ENCODE measurements at places on chromosomes 6 and 20.

GRCh38 chr6:127457456-127458064 lies 1.6 kb downstream of the KIAA0408 start:
- DNase-seq: peak; percentile 67

GRCh38 chr6:134249759-134250602 lies 67.9 kb downstream of the SGK1 start:
- DNase-seq: no peak

GRCh38 chr20:36281785-36282380 lies 24.3 kb upstream of the DLGAP4 start:
- no peak for DNase-seq

DNA sequence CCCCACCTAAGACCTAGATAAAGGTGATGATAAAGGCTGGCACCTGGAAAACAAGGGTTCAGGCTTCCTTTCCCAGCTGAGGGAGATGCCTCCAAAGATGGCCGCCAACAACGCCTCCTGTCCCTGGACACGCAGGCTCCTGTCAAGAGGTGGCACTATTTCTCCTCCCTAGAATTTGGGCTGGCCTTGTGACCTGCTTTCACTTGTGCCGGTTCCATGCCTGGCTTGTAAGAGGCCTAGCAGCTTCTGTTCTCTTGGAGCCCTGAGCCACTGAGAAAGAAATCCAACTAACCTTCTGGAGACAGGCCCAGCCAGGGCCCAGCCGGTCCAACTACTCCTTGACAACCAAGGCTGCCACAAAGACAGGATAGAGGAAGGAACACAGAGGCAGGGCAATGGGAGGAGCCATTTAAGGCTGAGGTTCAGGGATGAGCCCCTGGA lies 60.2 kb upstream of the RALY start:
- peak; percentile 73 for DNase-seq

DNA sequence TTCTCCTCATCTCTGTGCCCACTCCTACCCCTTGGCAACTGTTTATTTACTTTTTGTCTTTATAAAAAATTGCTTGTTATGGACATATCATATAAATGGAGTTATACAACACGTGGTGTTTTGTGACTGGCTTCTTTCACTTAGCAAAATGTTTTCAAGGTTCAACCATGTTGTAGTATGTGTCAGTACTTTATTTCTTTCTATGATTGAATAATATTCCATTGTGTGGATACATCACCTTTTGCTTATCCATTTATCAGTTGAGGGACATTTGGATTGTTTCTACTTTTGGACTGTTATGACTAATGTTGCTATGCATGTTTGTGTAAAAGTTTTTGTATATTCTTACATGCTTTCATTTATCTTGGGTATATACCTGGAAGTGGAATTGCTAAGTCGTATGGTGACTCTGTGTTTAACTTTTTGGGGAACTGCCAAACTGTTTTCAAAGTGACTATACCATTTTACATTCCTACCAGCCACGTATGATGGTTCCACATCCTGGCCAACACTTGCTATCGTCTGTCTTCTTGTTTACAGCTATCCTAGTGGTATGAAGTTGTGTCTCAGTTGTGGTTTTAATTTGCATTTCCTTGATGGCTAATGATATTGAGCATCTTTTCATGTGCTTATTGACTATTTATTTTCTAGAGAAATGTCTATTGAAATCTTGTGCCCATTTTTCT lies 84.4 kb downstream of the SLX4IP start:
- DNase-seq: peak; percentile 61

- no peak for DNase-seq
These were observed 13.6 kb upstream of the MARCKS start for GRCh38 chr6:113843500-113844073.

- no peak for DNase-seq
These were observed 66.4 kb upstream of the DUSP22 start for GRCh38 chr6:225907-226306.

DNA sequence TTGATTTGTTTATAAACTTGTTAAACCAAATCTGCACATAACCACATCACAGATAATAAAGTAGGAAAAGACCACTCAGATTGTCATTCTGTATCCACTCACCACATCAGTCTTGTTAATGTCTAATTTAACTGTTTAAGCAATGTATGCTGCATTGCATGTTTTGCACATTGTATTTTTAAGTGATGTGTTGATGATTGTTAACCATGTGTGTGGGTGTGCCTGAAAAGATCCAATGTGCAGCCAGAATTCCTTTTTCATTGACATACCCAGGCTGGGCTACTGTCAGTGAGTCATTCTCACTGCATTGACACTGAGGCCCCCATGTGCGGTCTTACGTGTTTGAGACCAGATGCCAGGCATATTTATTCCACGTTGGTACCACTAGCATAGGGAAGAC lies 167.3 kb downstream of the TRMT11 start:
- no peak for DNase-seq

GRCh38 chr6:72580281-72580940 lies 41.5 kb upstream of the KCNQ5 start:
- DNase-seq: peak; percentile 89

- DNase-seq: no peak
These were observed 147.1 kb upstream of the MARCKS start for GRCh38 chr6:113709936-113710509.

GRCh38 chr6:143559051-143559660 lies 47.6 kb upstream of the FUCA2 start:
- DNase-seq: no peak

GRCh38 chr6:112407101-112407590 lies 60.0 kb downstream of the RFPL4B start:
- DNase-seq: no peak

DNA sequence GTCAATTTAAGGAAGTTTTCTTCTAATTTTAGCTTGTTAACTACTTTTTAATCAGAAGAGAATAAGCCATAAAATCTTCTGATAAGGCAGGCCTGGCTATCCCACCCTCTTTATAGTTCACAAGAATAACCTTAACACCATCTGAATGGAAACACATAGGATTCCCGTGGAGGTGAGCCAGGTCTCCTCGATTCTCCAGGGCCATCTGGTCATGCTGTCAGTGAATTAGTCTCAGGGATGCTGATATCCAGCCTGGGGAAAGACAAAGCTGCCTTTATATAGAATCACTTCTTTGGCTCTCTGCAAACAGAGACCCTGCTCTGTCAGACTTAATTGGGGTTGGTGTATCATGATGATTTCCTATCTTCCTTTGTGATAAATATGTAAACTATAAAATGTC lies 30.1 kb upstream of the TAGAP start:
- DNase-seq: no peak

- no peak for DNase-seq
These were observed 118.2 kb downstream of the TTLL2 start for GRCh38 chr6:167442796-167443680.

GRCh38 chr6:4370066-4370465 lies 234.7 kb upstream of the ECI2 start:
- no peak for DNase-seq

DNA sequence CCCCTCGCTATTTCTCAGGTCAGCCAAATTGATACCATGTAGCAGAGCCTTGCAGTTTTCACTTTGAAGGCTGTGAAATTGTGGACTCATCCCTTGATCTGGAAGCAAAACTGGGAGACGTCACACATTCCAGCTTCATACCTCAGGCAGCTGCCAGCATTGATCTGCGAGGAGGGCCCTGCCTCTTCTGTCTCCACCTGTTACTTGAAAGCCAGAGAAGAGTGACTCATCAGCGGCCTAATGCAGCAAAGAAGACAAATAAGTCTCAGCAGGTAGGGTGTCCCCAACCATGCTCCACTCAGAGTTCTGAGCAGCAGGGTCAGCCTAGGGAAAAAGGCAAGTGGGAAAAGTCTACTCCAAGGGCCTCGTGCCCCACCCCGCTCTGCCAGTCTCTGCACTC lies 69.4 kb upstream of the BMP2 start:
- no peak for DNase-seq

GRCh38 chr6:158323561-158323958 lies 11.3 kb downstream of the TULP4 start:
- DNase-seq: no peak

- no peak for DNase-seq
These were observed 168.4 kb upstream of the CDYL start for GRCh38 chr6:4607793-4608192.

DNA sequence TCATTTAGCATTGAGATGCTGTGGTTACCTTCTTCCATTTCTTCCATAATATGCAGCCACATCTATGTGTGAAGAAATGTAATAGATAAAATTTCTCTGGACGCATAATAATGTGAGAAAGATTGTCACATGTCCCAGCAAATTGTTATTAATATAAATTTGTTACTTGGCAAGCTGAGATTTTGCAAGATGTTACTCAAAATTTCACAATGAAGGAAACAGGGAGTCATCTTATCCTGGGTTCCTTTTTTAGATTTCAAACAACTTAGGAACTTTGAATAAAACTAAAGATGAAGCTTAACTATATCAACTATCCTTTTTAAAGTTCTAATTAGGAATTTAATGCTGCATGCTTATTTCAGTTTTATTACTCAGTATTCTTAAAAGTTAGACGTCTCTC lies 3.6 kb downstream of the ESR1 start:
- no peak for DNase-seq

GRCh38 chr6:34610819-34611477 lies 54.8 kb upstream of the SPDEF start:
- DNase-seq: peak; percentile 23

GRCh38 chr20:22684763-22685443 lies 100.5 kb upstream of the FOXA2 start:
- peak; percentile 73 for DNase-seq

DNA sequence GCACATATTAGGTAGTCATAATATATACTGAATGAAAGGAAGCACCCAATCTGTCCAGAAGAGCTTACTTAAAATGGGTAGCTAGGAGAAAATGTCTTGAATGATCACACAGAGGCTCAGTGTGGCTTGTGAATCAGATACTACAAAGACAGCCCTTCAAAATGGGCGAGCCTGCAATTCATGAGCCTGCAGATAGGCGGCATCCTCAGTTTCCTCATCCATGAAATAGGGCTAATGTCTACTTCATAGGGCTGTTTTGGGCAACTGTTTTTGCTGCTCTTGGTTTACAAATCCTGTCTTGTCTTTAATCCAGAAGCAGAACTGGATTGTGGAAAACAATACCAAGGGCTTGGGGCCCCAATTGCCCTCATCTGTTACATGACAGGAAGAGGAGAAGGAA lies 129.3 kb upstream of the KCNK16 start:
- no peak for DNase-seq

- DNase-seq: peak; percentile 3
These were observed 84.5 kb upstream of the MCHR2 start for GRCh38 chr6:100078509-100078908.

DNA sequence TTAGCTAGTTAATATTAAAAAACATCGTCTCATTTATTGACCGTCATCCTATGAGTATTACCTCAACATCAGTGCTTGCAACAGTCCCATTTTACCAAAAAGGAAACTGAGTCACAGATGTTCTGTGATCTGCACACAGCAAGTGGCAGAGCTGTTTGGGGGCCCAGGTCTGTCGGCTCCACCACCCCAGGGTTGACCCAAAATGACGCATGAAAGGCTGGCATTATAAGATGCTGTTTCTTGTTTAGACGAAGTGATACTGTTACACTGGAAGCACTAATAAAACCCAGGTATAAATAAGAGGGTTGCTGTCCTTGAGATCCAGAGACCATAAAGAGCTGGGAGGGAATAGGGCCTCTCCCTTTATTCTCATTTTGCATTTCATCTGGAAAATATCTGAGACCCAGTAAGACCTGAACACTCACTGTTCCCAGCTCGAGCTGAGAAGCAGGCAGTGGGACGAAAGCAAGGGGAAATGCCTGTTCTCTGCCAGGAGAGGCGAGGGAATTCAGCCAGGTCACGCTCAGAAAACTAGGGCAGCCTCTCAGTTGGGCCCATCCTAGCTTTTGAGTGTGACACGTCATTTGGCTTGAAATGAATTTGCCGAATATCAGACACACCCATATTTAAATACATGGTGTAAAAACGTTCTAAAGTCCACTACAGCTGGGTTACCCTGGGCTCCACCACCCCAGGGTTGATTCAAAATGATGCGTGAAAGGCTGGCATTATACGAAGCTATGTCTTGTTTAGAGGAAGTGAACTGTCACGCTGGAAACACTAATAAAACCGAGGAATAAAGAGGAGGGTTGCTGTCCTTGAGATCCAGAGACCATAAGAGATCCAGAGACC lies 1.4 kb upstream of the MICAL1 start:
- DNase-seq: no peak

- DNase-seq: peak; percentile 89
These were observed 71.4 kb upstream of the SCAF8 start for GRCh38 chr6:154661768-154662167.

GRCh38 chr20:4299773-4300172 lies 284.4 kb upstream of the RNF24 start:
- no peak for DNase-seq

DNA sequence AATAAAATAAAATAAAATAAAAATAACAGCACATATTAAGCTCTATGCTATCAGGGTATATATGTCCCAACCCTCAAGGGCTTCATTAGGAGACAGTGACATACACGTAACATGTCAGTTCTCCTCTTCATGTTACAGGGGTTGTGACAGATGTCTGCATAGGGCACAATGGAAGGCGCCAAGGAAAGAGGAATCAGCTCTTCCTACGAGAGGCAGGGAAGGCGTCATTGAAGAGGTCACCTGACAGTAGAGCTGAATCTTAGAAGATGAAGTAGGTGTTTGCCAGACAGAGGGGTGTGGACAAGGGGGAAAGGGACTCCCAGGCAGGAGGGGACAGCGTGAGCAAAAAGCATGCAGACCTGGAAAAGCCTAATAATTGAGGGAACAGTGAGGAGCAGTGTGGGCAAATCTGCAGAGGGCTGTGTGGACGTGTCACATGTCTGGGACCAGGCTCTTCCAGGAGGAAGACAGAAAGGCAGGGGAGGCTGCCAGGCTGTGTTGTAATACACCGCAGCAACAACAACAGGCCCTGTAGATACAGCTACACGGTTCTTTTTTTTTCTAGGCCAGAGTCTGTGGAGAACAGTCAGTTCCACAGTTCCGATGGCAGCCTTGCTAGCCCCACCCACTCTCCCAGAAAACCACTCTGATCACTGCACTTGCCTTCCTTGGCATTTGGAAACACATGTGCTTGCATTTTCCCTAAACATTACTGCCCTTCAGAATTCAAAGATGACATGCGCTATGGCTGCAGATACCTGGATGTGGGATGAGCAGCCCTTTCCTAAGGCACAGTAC lies 2.5 kb upstream of the FKBP5 start:
- DNase-seq: peak; percentile 46

GRCh38 chr6:133916650-133917151 lies 27.8 kb downstream of the TCF21 start:
- peak; percentile 73 for DNase-seq

DNA sequence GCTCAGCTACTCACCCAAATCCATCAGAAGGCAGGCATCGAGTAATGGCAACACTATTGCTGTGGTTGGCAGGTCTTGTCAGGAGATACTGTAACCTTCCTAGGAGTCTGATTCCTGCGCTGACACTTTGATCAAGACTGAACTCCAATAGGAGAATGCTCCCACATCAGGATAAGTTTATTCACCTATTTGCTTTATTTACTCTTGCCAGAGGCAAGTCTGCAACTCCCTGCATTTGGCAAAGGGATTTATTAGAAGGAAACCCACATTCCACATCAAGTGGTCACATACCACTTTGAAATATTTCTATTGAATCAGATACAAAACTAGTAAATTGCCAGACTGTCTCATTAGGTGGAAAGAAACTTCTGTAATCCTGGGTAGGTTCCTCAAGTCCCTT lies 43.5 kb downstream of the ZFAND3 start:
- DNase-seq: no peak
